Hippocampal formation (tissue), 2 donors: ENCODE measurements at places on chromosomes 11 and 22.

GRCh38 chr22:39173787-39174497 is 21.5 kb upstream of the CBX7 start:
- DNase-seq, result no peak

- no peak for DNase-seq
These were observed 2.1 kb downstream of the LRP5 start for GRCh38 chr11:68314203-68315170.

DNA sequence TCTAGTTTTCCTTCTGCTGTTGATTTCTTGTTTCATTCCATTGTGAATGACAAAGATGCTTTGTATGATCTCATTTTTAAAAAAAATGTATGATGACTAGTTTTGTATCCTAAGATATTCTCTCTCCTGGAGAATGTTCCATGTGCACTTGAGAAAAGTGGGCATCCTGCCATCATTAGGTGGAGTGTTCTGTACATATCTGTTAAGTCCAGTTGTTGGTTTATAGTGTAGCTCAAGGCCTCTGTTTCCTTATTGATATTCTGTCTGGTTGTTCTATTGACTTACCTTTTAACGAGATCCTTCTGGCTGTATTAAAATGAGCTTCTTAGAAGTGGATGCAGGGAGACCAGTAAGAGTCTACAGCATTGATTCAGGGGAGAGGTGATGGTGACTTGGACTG is 35.2 kb downstream of the SGSM1 start:
- DNase-seq, result no peak

- DNase-seq, result no peak
These were observed 106.8 kb upstream of the CLMP start for GRCh38 chr11:123301696-123302400.

GRCh38 chr22:30483169-30483568 is 11.4 kb upstream of the SEC14L3 start:
- no peak for DNase-seq
